ENCODE measurements at places on chromosomes 5 and 9.

- no peak for DNase-seq
Observed at GRCh38 chr9:120886490-120886967, 9.5 kb upstream of the PHF19 start.

DNA sequence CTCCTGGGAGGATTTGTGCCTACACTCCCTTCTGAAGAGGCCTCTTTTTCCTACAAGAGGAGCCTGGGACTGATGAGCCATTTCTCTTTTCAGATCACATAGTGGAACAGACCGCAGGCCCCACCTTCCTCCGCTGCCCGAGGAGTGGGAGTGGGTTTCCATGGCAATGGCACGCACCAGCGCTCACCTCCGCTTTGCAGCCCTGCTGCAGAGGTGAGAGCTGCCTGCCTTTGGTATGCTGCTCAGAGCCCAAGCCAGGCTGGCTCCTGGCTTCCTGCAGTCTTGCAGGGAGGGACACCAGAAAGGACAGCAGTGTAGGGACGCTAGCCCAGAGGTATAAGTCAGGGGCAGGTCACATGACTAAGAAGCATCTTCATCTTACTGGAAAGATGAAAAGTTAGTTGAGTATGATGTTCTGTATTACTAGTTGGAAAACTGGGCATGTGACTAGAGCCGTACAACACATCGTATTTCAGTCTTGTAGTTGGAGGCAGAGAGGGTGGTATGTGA lies 12.4 kb downstream of the PTTG1 start:
- no peak for DNase-seq

GRCh38 chr5:67437905-67438845 lies 241.6 kb upstream of the CD180 start:
- DNase-seq = no peak

DNA sequence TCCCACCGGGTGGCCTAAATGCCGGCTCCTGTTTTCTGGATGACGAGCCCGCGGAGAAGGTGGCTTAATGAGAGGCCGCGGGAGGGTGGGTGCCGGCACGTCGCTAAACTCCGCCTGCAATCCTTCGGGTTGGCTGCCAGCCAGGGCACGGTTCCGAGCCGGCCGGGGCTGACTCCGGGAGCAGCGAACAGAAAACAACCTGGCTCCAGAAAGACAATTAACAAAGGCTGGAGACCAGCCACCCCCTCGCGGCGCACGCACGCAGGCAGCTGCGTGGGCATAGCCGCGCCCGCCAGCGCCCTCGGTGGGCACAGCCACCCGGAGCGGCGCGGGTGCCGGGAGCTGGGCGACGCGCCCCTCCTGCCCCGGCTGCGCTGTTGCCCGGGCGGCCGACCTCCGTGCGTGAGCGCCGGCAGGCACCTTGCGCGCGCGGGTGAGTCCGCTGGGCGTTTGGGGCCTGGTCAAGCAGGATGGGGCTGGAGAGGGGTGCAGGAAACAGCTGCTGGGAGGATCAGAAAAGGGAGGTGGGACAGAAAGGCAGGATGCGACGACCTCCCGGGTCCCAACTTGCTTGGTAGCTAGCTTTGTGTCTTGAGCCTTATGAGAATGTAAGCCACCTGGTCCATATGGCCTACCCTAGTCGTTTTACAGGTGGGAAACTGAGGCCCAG lies at the start of gene ARHGEF37:
Gene ARHGEF37 (plus strand): TSS at position 307 of the 670 bp plus-strand sequence. CDS start 16,272 bp downstream, outside the sequence.
- DNase-seq = no peak

GRCh38 chr9:137879052-137879451 lies 1.5 kb downstream of the CACNA1B start:
- no peak for DNase-seq

DNA sequence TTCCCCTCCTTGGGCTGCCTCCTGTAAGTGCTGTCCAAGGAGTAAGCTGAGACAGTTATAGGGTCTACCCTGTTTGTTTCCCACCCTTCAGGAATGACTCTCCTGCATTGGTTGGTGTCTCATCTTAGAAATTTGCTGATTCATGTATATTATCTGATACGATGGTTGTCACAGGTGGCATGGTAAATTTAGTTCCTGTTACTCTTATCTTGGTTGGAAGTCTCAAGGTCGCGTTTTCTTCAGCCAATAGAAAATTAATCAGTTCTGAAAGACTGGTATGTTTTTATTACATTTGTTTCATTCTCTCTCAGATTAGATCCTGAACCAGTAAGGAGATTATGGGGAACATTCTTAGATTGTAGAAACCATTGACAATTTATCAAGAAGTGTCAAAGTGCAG lies 42.7 kb downstream of the SCGB3A1 start:
- DNase-seq = no peak

- no peak for DNase-seq
Observed at GRCh38 chr5:35987776-35988175, 3.4 kb downstream of the UGT3A1 start.

- DNase-seq = no peak
Observed at GRCh38 chr5:111379391-111379816, 132.9 kb downstream of the STARD4 start.
